ENCODE measurements at places on chromosomes 2 and 18. TPM values are rescaled to one million over a fixed set of nuclear protein-coding genes. Genes with fewer than 3 reads are reported as not detected.

G6PC2 gene
- not detected for polyA plus RNA-seq

MEP1B gene
- 0.34 TPM for polyA plus RNA-seq

SMPD4 gene
- 50.1 TPM for polyA plus RNA-seq

ADAM23 gene
- 15.8 TPM for polyA plus RNA-seq

LRP1B gene
- polyA plus RNA-seq = 1.2 TPM

Measured in cardiac muscle cell (in vitro differentiated cells and primary cell).